Activated CD8-positive, alpha-beta memory T cell treated with anti-CD3 and anti-CD28 coated beads, Interleukin-2, amount 50 U/mL, for 48 hours (primary cell): ENCODE measurements at places on chromosomes 3 and 15.

GRCh38 chr15:60539016-60539415 is 60.1 kb upstream of the ICE2 start:
- no peak for DNase-seq

DNA sequence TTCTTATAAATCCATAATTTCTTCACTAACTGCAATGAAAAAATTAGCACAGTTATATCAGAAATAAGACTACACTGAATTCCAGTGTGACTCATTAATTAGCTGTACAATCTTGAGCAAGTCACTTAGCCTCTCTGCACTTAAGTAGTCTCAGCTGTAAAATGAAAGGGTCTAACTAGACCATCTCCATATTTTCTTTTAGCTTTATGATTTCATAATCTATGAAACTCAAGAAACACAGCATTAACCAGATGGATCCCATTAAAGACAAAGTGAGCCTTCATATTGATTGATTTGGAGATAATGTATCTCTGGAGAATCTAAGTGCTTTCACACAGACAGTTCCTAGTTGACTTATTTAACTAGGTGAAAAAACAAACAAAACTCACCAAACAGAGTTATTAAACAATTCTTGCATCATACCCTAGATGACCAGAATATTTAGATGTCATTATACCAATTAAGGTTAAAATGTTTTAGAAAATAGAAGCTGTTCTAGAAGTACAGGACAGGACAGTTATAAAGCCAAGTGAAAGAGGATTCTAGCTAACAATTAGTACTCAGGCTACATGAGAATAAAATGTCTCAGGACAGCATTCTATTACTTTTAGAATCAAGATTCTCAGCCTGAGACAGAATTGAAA is 11.2 kb downstream of the CSNK1G1 start:
- no peak for DNase-seq

- no peak for DNase-seq
Observed at GRCh38 chr3:14925729-14926591, 21.4 kb upstream of the NR2C2 start.

DNA sequence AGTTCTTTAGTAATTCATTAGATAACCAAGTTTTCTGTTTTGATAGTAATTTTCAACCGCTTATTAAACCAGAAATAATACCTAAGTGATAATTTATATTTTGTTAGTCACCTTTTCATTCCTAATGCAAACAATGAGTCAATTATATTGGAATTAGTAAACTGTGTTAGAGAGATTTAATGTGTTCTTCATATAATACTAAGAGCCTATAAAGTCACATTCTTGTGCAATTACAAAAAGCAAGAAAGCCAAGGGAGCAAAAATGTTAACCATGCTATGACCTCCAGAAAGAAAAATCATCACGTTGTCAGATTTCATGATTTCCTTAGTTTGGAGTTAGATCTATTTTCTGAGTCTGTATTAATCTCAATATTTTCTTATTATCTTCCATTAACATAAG is 108.8 kb upstream of the SAMMSON start:
- no peak for DNase-seq

DNA sequence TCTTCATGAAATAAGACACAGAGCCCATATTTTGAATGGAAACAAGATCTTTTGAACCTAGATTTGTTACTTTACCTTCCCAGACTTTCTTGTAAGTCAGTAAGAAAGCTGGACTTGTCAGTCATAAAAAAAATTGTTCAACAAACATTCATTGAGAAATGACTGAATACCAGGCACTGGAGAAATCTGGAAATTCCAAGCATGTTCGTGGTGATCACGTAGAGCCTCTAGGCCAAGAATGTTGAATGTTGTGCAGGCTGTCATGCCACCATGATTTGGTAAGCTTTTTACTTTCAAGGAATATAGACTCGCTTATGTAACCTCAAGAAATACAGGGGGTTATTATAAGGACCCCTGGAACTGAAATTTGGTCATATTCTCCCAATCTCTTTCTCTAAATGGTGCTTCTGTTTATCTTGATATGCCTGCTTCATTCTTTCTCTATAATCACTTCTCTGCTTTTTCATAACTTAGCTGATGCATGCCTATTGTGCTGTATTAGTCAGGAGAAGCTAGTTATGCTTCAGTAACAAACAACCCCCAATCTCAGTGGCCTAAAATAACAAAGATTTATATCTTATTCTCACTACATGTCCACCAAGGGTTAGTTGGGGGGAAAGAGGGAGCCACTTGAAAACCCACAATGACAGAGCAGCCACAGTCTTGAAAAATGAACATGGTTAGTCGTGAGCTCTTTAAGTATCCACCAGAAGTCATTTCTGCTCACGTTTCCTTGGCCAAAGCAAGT is 3.4 kb upstream of the TPM1 start:
- DNase-seq: no peak

DNA sequence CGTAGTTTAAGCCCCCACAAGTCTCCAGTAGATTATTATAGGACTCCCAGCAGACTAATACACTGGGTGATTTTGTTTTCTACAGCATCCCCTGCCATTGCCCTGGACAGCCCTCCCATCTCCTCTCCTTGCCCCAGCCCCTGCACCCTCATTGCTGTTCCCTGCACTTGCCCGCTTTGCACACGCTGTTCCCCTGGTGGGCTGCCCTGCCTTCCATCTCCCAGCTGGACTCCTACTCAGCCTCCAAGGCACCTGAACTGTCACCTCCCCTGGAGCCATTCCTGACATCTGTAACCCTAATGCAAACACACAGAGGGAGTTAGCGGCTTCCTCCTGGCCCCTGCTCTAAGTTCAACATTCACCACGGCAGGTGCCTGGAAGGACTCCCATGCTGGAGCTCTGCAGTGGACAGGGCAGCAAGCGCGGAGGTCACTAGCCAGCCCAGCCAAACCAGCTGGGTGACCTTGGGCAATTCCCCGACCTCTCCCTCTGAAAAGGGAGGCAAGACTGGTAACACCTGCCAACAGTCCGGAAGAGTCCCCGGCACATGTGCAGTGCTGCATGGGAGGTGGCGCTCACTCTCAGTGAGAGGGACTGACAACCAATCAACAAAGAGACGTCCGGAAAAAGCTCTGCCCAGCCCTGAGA is 38.8 kb upstream of the IQSEC1 start:
- no peak for DNase-seq

DNA sequence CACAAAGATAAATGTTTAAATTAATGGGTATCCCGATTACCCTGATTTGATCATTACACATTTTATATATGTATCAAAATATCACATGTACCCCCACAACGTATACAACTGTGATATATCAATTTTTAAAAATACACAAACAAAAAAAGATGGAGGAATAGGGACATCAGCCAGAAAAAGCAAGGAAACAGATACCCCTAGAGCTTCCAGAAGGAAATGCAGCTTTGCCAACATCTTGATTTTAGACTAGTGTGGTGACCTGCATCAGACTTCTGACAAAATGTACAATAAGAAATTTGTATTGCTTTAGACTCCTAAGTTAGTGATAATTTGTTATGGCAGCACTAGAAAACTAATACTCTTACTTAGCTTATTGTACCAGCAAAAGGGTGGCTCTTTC is 483.8 kb downstream of the TUSC7 start:
- no peak for DNase-seq

GRCh38 chr3:115021061-115021460 is 126.0 kb downstream of the ZBTB20 start:
- DNase-seq: no peak
